ENCODE measurements at places on chromosomes 7 and 10.

DNA sequence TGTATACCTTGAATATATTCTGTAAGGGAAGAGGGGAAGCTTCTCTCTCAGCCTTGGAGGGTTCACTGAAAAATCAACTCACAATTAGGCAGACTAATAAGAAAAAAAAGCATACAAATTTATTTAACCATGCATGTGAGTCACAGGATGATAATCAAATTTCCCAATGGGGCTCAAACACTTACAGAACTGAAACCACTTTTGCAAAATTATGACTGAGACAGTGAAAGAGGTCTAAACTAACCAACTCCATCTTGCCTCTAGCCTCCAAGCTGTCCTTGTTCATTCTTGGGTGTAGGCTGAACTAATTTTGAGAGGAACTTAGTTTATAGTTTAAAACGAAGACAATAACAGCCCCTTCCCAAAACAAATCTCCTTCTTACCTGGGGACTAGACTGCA lies 618.3 kb upstream of the AUTS2 start:
- ATAC-seq, result peak; percentile 70

GRCh38 chr7:90933984-90934383 lies 330.2 kb upstream of the FZD1 start:
- no peak for ATAC-seq

DNA sequence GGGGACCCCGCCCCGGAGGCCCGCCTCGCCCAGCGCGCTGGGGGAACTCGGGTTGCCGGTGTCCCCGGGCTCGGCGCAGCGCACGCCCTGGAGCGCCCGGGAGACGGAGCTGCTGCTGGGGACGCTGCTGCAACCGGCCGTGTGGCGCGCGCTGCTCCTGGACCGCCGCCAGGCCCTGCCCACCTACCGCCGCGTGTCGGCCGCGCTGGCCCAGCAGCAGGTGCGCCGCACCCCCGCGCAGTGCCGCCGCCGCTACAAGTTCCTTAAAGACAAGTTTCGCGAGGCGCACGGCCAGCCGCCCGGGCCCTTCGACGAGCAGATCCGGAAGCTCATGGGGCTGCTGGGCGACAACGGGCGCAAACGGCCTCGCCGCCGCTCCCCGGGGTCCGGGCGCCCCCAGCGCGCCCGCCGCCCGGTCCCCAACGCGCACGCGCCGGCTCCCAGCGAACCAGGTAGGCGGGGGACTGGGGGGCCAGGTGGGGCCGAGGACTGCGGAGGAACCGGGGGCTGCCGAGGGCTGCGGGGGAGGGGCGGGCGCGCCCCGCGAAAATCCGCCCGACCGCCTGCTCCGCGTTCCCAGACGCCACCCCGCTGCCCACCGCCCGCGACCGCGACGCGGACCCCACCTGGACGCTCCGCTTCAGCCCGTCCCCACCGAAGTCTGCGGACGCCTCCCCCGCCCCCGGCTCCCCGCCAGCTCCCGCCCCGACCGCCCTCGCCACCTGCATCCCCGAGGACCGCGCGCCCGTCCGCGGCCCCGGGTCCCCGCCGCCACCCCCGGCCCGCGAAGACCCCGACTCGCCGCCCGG lies 574 bp downstream of the UTF1 start:
- ATAC-seq, result no peak

DNA sequence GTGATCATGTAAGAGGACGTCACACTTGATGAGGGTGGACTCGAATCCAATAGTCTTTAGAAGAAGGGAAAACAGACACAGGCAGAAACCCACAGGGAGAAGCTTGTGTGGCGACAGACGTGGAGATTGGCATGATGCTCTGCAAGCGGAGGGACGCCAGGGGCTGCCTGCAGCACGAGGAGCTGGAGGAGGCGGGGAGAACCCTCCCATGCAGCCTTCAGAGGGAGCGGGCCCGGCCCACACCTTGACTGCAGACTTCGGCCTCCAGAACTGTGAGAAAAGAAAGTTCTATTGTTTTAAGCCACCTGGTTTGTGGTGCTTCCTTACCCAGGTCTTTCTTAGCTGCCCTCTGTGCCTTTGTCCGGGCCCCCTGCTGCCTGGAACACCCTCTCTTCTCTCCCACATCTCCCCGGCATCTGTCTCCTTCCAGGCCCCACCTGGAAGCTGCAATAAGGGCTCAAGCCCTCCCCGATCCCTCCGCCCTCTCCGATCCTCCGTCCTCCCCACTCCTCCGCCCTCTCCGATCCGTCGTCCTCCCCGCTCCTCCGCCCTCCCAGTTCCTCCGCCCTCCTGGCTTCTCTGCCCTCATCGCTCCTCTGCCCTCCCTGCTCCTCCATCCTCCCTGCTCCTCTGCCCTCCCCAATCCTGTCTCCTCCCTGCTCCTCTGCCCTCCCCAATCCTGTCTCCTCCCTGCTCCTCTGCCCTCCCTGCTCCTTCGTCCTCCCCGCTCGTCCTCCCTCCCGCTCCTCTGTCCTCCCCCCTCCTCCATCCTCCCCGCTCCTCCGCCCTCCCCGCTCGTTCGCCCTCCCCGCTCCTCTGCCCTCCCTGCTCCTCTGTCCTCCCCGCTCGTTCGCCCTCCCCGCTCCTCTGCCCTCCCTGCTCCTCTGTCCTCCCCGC lies 17.4 kb upstream of the PRKAG2 start:
- ATAC-seq, result no peak

- no peak for ATAC-seq
Observed at GRCh38 chr7:134997214-134997885, 11.0 kb downstream of the AGBL3 start.

GRCh38 chr7:150945853-150946420 lies 32.2 kb downstream of the KCNH2 start:
- peak; percentile 38 for ATAC-seq

Measured in SK-N-SH treated with all-trans-retinoic acid at 6 μM for 48 hours (cell line).